OCI-M1 (cell line): ENCODE measurements at places on chromosomes 7 and 10.
A peak's percentile ranks its signal among the peaks of the same experiment; 100 is the strongest.

GRCh38 chr7:69597278-69598076, 798 bp upstream of the AUTS2 start:
- DNase-seq = no peak

GRCh38 chr10:2099321-2099720, 362.0 kb upstream of the ADARB2 start:
- DNase-seq = no peak

GRCh38 chr7:85014936-85015660, 171.8 kb downstream of the SEMA3D start:
- peak; percentile 22 for DNase-seq

DNA sequence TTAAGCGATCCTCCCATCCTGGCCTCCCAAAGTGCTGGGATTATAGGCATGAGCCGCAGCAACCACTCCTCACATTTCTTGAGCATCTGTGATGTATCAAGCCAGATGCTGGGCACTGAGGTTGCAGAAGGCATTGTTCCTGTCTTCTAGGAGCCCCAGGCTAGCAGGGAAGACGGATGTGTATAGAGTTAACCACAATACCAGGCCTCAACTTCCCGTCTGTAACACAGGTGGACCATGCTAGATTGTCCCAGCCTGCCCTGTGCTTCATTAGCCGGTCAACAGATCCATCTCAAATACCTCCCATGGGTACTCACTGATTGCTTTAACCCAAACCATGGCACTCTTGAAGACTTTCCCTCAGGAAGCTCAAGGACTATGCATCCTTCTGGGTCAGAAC, 1.8 kb upstream of the CLDN4 start:
- DNase-seq = no peak

DNA sequence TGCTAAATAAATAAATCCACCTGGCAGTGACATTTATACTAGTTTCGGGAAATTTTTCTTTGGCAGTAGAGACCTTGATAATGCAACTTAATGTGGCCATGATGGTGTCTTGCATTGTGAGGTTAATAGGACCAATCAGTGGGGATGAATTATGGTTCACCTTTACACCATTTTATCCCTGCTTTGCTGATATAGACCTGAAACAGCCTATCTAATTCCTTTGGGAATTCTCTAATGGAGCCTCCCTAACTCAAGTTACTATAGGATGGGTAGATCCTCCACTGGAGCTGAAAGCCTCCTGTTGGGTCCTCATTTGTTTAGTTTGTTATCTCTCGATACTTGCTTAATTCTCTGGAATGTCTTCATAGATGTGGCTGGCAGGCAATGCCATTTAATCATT, 276.7 kb downstream of the CNTNAP2 start:
- DNase-seq = no peak

DNA sequence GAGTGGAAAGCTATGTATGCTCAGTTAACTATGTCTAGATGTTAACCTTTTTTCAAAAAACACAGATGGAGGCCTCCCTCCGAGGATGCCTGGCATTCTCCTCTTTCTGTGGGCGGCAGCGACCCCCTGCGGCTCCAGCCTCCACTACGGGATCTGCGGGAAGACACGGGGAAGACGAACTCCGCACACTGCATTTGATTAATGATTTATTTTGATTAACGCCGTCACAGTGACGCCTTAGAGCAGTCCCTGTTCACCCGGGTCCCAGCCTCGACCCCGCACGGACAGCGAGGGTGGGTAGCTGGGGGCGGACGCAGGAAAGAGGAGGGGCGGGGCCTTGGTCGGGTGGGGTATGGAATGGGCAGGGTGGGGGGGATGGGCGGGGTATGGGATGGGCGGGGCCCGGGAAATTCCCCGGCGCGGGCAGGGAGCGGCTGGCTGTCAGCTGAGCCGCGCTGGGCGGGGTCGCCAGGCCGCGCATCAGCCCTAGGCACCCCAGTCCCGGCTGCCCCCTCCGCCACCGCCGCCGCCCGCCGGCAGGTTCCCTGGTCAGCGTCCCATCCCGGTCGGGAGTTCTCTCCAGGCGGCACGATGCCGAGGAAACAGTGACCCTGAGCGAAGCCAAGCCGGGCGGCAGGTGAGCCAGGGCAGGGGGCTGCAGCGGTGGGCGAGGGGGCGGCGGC, at the start of gene OPTN:
Gene OPTN (plus strand): TSS at position 498 of the 683 bp plus-strand sequence. CDS start 8,960 bp downstream, outside the sequence.
- DNase-seq = peak; percentile 91

- DNase-seq = no peak
Measured at GRCh38 chr10:103892181-103892580, 25.8 kb downstream of the STN1 start.

DNA sequence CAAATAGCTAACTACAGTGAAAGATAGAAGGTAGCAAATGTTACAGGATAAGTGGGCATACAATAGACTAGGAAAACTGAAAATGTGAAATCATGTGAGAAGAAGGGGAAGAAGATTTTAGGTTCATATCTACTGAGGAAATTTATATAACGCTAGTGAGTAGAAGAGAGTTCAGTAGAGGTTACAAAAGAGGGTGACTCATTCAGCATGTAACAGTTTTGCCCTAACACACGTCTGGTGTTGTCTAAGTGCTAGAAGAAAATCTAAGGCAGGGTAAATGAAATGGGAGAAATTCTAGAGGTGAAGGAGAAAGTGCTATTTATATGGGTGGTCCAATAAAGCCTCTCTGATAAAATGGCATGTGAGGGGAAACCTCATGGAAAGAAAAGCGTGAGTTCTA, 731.4 kb upstream of the POT1 start:
- DNase-seq = peak; percentile 46
